Stimulated activated CD4-positive, alpha-beta T cell treated with anti-CD3 and anti-CD28 coated beads, Interleukin-1b, Interleukin-23, amount 100 ng/mL, for 1 hour (primary cell): ENCODE measurements at places on chromosomes 1 and 21.

DNA sequence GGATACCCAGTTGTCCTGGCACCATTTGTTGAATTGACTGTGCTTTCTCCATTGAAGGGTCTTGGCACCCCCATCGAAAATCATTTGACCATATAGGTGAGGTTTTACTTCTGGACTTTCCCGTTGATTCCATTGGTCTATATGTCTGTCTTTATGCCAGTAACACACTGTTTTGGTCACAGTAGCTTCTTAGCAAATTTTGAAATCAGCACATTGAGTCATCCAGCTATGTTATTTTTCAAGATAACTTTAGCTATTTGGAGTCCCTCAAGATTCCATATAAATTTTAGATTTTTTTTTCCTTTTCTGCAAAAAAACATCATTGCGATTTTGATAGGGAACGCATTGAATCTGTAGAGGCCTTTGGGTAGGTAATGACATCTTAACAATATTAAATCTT lies 235.6 kb downstream of the SMYD3 start:
- DNase-seq = no peak

GRCh38 chr1:154334079-154335024 lies 9.0 kb downstream of the ATP8B2 start:
- DNase-seq = no peak

GRCh38 chr1:27883536-27883935 lies 11.2 kb downstream of the THEMIS2 start:
- DNase-seq = no peak

- DNase-seq = no peak
Observed at GRCh38 chr1:201014816-201015200, 8.7 kb downstream of the KIF21B start.

DNA sequence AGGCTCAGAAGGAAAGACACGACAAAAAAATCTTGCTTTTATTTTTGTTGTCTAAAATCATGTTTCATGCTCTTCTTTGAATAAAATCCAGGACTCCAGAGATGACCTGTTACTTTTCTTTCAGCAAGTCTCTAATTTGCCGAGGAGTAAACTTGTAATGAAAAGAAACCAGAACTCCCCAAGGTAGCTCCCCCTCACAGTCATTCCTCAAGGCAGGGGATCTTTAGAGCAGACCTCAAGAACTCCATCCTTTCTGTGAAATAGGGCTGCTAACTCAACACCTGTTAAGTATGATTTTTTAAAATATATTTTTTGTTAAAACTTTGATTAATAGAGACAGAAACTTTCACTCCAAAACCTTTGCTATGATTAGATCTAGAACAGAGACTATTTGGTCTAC lies 82.7 kb upstream of the ABCD3 start:
- no peak for DNase-seq

- DNase-seq = no peak
Observed at GRCh38 chr21:37862536-37862935, 53.7 kb downstream of the KCNJ6 start.

GRCh38 chr21:27564684-27565301 lies 597.9 kb upstream of the ADAMTS5 start:
- no peak for DNase-seq

- no peak for DNase-seq
Observed at GRCh38 chr1:179815641-179816040, 62.0 kb downstream of the TOR1AIP2 start.

DNA sequence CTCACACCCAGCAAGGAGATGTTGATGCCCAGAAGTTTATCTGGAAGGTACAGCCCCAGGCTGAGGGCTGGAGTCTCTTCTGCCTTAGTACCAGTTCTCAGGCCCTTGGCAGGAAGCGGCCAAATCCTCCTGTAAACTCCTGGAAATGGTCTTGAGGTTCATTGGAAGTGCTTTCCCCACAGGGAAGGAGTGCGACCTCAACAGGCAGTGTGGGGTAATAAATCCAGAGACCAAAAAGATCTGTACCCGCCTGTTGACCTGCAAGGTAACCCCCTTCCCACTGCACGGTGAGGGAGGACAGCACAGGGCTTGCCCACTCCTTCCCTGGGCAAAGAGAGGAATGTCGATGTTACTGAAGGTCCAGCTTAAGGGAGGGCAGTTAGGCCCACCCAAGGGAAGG lies 4.5 kb downstream of the ATXN7L2 start:
- no peak for DNase-seq

DNA sequence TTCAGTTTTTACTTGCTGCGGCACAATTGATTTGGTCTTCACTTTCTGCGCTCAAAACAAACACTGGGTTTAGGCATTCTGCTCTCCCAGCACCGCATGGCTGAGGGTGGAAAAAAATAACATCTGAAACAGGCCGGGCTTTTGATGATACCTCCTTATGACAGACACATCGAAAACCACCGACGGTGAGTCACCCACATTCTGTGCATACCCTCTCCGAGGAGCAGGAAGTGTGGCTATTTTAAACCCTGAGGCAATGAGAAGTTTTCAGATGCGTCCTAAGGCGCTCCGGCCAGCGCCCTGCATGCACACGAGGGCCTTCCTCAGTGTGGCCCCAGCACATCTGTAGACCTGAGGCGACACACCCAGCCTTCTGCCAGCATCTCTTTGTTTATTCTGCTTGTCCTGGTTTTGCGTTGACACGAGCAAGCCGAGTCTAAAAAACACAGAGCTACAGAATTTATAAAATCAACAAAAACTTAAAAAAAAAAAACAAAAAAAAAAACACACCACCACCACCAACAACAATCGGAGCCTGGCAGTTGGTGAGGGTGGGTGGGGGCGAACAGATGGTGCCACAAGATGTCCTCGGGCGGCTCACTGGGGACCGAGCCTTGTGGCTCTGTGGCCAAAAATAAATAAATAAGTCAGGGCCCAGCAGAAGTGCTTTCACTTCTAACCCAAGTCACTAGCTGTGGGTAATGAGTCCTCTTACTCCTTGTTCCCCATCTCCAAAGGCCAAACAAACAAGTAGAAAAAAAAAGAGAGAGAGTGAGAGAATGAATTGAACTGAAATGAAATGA lies 162.6 kb upstream of the IRF2BP2 start:
- DNase-seq = peak; percentile 44

GRCh38 chr1:79912813-79913212 lies 906.3 kb upstream of the ADGRL4 start:
- no peak for DNase-seq

DNA sequence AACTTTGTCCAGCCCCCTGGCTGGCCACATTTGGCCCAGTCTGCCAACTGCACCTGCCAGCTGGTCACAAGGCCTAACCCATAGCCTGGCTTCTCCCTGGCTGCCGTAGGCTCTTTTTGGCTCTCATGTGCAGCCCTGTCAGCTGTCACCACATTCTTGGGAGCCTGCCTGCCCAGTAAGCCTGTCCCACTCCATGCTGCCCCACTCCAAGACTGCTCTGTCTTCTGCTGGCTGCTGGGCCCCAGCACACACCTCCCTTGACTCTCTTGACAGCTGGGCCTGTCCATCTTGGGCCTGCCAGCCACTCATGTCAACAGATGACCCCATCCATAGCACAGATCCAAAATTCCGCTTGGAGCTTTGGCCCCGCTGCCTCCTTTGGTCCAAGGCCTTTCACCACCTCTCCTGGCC lies 74.3 kb upstream of the EDN2 start:
- no peak for DNase-seq

GRCh38 chr1:151594143-151594625 lies 17.7 kb upstream of the SNX27 start:
- peak; percentile 76 for DNase-seq

DNA sequence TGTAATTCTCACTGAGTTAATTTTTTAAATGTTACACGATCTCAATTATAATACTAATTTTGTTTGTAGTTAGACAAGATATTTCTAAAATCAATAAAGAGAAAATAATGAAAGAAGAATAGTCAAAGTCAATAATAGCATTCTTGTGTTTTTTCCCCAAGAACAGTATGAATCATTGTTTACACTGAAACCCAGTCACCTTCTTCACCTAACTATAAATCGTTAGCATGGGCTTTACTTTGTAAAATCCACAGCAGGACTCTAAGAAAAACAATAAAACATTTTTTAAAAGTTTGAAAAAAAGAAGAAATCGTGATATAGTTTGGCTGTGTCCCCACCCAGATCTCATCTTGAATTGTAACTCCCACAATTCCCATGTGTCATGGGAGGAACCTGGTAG lies 234.6 kb upstream of the LYPLAL1 start:
- no peak for DNase-seq

DNA sequence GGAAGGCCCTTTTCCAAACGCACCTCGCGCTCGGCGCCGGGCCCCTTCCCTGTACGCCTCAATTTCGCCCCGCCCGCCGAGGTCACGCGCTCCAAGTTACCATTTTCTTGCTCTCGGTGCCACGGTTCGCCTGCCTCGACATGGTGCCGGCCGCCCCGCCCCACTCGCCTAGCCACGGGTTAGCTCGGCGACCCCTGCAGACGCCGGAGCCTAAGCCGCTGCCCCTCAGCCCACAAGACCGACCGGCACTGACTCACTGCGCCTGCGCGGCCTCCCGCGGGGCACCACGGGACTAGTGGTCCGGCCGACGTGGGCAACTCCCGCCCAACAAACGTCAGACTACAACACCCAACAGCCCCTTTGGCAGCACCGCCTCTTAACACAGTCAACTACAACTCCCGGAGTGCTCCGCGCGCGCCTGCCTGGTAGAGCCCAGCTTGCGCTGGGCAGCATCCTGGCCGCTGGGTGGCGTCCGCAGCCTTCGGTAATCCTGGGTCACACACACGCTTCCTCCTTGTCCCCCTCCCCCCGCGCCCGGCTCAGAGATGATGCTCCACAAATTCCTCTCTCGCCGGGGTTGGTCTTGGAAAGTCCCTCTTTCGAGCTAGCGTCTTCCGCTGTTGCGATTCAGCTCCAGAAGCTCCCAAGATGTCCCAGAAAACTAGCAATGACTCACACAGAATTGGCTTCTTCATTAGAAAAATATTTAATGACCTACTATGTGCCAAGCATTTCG lies at the start of gene TRAPPC3:
TRAPPC3 (minus strand) TSS at position 250 of the 736 bp plus-strand sequence; CDS start at position 142, 108 bp downstream.
- peak; percentile 97 for DNase-seq

GRCh38 chr1:185315445-185316071 lies 1.5 kb downstream of the IVNS1ABP start:
- no peak for DNase-seq

DNA sequence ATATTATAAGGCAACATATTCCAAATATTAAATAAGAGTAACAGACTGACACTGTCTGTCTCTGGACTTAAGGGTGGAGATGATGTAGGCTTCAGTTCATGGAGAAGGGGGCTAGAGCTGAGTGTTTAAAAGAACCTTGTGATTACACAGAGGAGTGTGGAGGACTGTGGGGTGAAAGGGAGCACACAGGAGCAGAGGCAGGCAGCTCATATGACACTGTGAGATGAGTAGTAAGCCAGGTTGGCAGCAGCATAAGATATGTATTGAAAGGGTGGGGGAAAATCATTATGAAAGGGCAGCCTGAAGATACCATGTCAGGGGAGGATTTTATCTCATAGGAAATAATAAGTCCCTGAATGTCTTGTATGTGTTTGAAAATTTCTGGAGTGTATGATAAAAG lies 104.5 kb downstream of the AK5 start:
- DNase-seq = no peak

- DNase-seq = no peak
Observed at GRCh38 chr1:187054862-187055757, 226.4 kb downstream of the PLA2G4A start.

GRCh38 chr1:59285691-59286090 lies 11.2 kb upstream of the FGGY start:
- no peak for DNase-seq

DNA sequence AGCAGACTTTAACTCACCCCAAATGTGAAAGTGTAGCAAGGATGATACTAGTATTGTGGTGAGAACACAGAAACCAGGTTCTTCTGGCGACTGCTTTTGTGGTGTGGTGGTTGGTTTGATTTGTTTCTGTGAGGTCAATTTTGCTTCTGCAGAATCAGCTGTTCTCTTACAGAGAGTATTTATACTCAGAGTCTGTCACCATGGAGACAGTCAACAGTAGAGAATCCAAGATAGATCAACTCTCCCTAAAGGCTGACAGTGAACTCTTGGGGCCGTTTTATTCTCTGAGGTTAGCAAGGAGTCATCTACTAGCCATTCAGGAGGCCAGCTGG lies at the start of gene CFAP107:
CFAP107 (plus strand) TSS at position 209 of the 332 bp plus-strand sequence. CDS start 231 bp downstream, outside the sequence.
- DNase-seq = no peak

GRCh38 chr21:46425041-46425440 lies 33.6 kb upstream of the DIP2A start:
- DNase-seq = no peak

- no peak for DNase-seq
Observed at GRCh38 chr1:113074237-113074636, 1.2 kb downstream of the LRIG2 start.

- DNase-seq = no peak
Observed at GRCh38 chr1:232980355-232980978, 30.1 kb downstream of the NTPCR start.

DNA sequence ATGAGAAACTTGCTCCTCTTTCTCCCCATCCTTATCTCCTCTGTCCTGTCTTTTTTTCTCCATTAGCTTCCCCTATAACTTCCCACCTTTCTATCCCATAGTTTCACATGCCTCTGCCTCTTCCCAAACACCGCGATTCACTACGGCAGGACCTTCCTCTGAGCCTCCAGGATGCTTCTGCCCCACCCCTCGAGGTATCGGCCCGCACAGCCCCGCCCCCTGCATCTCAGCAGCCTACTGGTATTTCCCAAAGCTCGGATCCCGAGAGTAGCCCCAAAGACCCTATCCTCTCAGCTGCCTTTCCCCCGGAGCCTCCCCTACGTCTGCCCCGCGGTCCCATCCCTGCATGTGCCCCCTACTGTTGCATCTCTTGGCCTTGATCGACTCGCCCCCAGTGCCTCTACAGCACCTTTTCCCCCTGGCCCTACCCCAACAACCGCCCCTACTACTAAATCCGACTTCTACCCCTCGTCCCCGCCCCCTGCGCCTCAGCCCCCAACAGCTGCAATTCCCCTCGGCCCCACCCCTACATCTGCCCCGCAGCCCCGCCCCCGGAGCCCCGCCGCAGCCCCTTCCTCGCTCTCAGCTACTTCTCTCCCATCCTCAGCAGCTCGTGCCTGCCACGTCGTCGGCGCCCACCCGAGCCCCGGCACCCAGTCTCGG lies 512 bp downstream of the PIAS3 start:
- peak; percentile 33 for DNase-seq

DNA sequence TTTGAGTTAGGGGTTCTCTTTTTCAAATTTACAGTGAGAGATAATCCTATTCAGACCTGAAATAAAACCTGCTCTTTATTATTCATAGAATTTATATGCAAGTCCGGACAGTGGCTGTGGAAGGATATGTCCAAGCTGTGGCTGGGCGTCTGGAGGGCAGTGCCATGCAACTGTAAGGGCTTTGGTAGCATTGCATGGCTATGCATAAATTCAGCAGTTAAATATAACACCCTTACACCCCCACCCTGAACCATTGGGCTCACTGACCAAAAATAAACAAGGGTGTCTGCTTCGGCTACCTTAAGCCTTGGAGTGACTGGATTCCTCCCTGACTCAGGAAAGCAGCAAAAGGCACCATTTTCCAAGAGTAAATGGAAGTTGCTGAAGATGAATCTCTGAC lies 5.4 kb downstream of the CHTOP start:
- DNase-seq = no peak

GRCh38 chr1:88302843-88303486 lies 381.1 kb upstream of the PKN2 start:
- no peak for DNase-seq
